ENCODE measurements at places on chromosomes 16 and 17.

DNA sequence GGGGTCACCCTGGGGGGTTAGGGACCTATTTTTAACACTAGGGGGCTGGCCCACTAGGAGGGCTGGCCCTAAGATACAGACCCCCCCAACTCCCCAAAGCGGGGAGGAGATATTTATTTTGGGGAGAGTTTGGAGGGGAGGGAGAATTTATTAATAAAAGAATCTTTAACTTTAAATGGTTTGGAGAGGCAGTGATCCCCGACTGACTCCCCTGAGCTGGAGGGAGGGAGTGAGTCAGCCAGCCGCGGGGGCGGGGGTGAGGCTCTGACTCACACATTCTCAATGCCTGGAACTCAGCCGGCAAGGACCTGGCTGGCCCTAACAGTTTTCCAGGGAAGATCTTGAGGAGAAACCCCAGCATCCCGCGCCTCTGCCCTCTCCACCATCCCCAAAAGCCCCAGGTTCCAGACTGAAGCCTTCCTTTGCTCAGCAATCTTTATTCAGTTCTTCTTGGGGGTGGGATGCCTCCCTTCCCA is 1.5 kb downstream of the HCFC1R1 start:
- peaks cover 8% of the 10 kb centered on the region for H3K27me3 ChIP-seq
- DNase-seq: peak; percentile 73
- H3K27ac ChIP-seq: peak overlapping the region; percentile 92
- H3K36me3 ChIP-seq: peaks cover 9% of the 10 kb centered on the region
- peaks cover 25% of the 10 kb centered on the region for H3K4me1 ChIP-seq

DNA sequence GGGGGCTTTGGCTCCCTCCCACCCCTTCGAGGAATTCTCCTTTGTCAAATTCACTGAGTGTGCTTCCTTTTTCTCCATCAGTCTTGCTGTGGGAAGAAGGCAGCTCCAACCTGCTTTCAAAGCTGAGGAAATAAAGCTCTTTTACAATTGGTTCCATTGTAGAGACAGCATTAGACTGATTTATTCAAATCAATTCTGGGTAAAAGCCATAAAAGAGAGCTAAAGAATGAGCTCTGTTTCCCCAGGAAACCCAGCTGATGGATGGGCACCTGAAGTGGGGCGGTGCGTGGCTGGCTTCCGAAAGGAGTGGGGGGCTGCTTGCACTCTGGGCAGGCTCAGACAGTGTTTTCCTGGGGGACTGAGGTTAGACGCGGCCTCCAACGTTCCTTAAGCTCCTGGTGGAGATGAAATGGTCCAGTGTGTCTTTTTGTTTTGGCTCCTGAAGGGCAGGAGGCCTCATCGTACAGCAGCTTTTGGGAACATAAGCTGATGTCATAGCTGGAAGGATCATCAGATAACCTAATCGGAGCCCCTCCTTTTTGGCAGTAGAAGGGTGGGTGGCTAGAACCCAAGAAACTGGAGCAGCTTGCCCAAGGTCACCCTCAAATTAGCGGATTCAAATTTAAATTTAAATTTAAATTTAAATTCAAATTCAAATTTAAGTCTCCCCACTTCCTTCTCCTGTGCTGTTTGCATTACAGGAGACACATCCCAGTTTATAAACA is 128.5 kb upstream of the EEF2KMT start:
- H3K27me3 ChIP-seq: peaks cover 5% of the 10 kb centered on the region
- H3K4me3 ChIP-seq: no peak overlapping the region
- DNase-seq: no peak

DNA sequence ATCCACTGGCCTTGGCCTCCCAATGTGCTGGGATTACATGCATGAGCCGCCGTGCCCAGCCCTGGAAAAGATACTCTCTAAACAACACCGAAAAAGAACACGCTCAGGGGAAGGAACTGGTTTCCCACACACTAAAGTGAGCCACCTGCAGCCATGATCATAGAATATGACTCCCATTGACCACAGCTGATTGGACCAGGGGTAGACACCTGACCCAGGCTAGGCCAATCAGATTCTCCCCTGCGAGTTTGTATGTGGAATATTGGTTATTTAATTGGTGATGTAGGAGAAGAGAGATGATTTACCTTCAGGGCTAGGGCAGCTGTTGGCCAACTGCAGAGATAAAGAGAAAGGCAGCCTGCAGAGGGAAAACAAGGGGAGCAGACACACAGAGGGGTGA is 9.0 kb upstream of the GGA2 start:
- H3K4me3 ChIP-seq: no peak overlapping the region
- DNase-seq: no peak
- no peak overlapping the region for H3K27ac ChIP-seq
- peaks cover 64% of the 10 kb centered on the region for H3K36me3 ChIP-seq

DNA sequence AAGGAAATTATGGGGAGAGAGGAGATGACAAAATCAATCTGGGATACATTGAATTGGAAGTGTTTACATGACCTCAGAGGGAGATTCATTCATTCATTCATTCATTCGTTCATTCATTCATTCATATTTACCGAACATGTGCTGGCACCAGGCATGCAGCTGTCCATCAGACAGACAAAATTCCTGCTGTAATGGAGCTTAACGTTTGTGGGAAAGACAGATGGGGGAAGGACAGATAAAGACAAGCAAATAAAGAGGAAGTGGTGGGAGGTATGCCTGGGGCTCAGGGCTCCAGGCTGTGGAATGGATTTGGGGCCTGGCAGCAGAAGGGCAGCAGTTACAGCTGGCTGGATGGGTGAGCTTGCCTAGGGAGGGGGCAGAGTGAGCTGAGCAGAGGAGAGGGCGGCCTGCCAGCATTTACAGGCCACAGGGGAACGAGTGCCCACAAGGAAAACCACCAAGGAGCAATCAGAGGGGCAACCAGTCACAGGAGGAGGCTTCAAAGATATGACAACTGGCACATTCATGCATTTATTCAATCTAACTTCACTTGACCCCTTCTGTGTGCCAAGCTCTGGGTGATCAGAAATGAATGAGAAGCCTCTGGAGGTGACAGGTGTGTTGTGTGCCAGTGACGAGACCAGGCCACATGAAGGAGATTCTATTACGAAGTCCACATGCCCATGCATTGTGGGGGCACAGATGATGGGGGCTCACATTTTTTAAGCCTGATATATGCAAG is 48.5 kb downstream of the ARHGAP27 start:
- H3K27me3 ChIP-seq: no peaks in the 10 kb centered on the region
- peaks cover 4% of the 10 kb centered on the region for H3K4me1 ChIP-seq
- H3K27ac ChIP-seq: no peak overlapping the region
- no peaks in the 10 kb centered on the region for H3K36me3 ChIP-seq
- H3K4me3 ChIP-seq: no peak overlapping the region

DNA sequence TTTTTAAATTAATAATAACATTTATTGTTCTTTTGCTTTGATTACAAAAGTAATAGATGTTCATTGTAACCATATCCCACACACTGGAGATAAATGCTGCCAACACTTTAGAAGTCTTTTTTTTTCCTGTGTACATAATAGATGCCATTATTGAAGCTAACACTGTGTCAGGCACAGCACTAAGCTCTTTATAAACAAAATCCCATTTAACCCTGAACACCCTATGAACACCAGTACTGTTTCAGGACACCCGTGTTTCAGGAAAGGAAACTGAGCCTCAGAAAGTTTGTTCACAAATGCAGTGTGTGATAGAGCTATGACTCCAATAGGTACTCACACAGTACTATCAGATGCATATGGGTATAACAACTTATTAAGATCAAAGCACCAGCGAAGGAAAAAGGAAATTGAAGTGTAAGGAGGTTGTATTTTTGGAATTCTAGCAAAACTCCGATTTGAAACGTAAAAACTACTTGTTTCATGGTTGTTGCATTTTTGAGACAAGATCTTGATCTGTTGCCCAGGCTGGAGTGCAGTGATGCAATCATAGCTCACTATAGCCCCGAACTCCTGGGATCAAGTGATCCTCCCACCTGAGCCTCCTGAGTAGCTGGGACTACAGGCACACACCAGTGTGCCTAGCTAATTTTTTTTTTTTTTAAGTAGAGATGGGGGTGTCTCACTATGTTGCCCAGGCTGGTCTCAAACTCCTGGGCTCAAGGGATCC is 2.0 kb upstream of the KIFC3 start:
- no peak overlapping the region for H3K4me3 ChIP-seq
- peaks cover 21% of the 10 kb centered on the region for H3K4me1 ChIP-seq
- H3K27ac ChIP-seq: no peak overlapping the region
- no peak for DNase-seq

- DNase-seq: no peak
- no peaks in the 10 kb centered on the region for H3K4me1 ChIP-seq
- no peak overlapping the region for H3K27ac ChIP-seq
These were observed 430.4 kb downstream of the WWOX start for GRCh38 chr16:78529881-78530280.

- no peak overlapping the region for H3K27ac ChIP-seq
- H3K4me1 ChIP-seq: peaks cover 9% of the 10 kb centered on the region
- no peaks in the 10 kb centered on the region for H3K36me3 ChIP-seq
- no peak for DNase-seq
- no peak overlapping the region for H3K4me3 ChIP-seq
These were observed 24.0 kb downstream of the METRNL start for GRCh38 chr17:83103200-83103942.

- H3K4me1 ChIP-seq: peaks cover 7% of the 10 kb centered on the region
- no peaks in the 10 kb centered on the region for H3K36me3 ChIP-seq
- H3K27me3 ChIP-seq: no peaks in the 10 kb centered on the region
- no peak overlapping the region for H3K27ac ChIP-seq
These were observed 70.4 kb downstream of the GNAO1 start for GRCh38 chr16:56261656-56262055.

DNA sequence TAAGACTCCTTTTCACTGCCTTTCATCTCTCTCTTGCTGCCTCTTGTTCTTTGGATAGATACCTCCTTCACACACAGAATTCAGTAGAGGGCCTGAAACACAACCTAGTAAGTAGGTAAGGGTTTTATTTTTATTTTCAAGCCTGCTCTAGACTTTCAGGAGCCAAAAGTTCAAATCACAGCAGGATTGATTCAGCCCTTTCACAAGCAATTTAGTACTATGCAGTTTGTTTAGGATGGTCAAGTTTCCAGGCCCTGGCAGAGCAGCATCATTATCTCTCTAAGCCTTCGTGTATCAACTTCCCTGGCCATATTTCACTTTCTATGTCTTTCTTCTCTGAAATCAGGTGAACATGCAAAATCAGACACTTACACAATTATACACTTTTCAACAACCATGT is 148.8 kb upstream of the CORO6 start:
- no peaks in the 10 kb centered on the region for H3K27me3 ChIP-seq
- no peak for DNase-seq
- no peaks in the 10 kb centered on the region for H3K36me3 ChIP-seq

GRCh38 chr17:80362428-80363119 is 52.4 kb upstream of the ENDOV start:
- DNase-seq: no peak
- H3K36me3 ChIP-seq: peaks cover 44% of the 10 kb centered on the region
- H3K4me3 ChIP-seq: no peak overlapping the region
- no peak overlapping the region for H3K27ac ChIP-seq

GRCh38 chr17:6327007-6327406 is 107.9 kb downstream of the AIPL1 start:
- no peak overlapping the region for H3K27ac ChIP-seq
- no peak overlapping the region for H3K4me3 ChIP-seq
- H3K27me3 ChIP-seq: no peaks in the 10 kb centered on the region
- H3K36me3 ChIP-seq: no peaks in the 10 kb centered on the region

DNA sequence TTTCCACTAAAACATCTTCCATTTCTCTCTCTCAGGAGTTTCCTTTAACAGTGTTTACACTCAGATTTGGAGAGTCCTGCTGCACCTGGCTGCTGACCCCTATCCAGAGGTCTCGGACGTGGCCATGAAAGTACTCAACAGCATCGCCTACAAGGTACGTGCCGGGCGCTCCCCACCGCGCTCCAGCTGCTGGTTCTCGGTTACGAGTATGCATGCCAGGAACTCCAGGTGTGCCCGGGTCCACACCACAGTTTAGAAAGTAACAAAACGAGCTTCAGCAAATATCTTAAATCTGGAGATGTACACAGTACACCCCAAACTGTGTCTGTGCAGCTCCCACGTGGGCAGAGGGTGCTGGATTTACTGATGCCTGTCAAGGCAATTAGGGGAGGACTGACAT is 82.9 kb upstream of the CHMP6 start:
- DNase-seq: no peak
- H3K4me1 ChIP-seq: no peaks in the 10 kb centered on the region
- no peak overlapping the region for H3K4me3 ChIP-seq
- H3K36me3 ChIP-seq: peaks cover 20% of the 10 kb centered on the region
- H3K27me3 ChIP-seq: no peaks in the 10 kb centered on the region
- H3K27ac ChIP-seq: no peak overlapping the region

- no peaks in the 10 kb centered on the region for H3K27me3 ChIP-seq
- H3K36me3 ChIP-seq: no peaks in the 10 kb centered on the region
- peaks cover 19% of the 10 kb centered on the region for H3K4me1 ChIP-seq
These were observed 57.8 kb upstream of the CACNG5 start for GRCh38 chr17:66776999-66777688.

- no peak overlapping the region for H3K4me3 ChIP-seq
- DNase-seq: peak; percentile 71
- no peak overlapping the region for H3K27ac ChIP-seq
- H3K4me1 ChIP-seq: peaks cover 22% of the 10 kb centered on the region
- no peaks in the 10 kb centered on the region for H3K27me3 ChIP-seq
These were observed 134.2 kb downstream of the MGAT5B start for GRCh38 chr17:77002103-77003045.

DNA sequence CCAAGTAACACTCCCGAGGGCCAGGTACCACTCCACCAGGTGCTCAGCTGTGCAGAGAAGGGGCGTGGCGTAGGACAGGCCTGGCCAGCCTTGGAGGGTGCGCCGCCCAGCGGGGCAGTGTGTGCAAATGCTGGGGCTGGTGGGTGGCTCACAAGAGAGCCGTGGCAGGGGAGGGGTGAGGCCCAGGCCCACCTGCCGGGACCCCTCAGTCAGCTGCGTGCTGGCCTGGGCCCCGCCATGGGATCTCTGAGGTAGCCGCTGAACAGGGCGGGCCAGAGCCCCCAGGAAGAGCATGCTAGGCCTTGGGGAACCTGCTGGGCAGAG is 8.8 kb downstream of the TPSG1 start:
- no peak for DNase-seq
- H3K27ac ChIP-seq: no peak overlapping the region
- H3K36me3 ChIP-seq: peaks cover 43% of the 10 kb centered on the region
- H3K4me1 ChIP-seq: no peaks in the 10 kb centered on the region
- no peak overlapping the region for H3K4me3 ChIP-seq

DNA sequence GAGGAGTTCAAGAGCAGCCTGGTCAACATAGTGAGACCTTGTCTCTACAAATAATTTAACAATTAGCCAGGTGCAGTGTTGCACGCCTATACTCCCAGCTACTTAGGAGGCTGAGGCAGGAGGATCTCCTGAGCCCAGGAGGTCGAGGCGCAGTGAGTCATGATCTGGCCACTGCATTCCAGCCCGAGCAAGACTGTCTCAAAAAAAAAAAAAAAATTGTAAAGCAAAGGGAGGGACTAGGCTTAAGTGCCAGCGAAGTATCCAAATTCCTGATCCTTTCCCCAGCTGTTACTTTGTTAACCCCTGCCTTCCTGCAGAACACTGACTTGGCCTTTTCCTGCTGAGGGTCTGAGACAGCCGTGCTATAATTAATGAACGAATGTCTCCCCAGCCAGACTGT is 2.7 kb downstream of the GDPD3 start:
- no peaks in the 10 kb centered on the region for H3K4me1 ChIP-seq
- DNase-seq: no peak
- no peak overlapping the region for H3K27ac ChIP-seq
- no peak overlapping the region for H3K4me3 ChIP-seq
- no peaks in the 10 kb centered on the region for H3K27me3 ChIP-seq

All from neuronal stem cell (in vitro differentiated cells).